Myocyte (in vitro differentiated cells): ENCODE measurements at places on chromosomes 2 and 18.

DNA sequence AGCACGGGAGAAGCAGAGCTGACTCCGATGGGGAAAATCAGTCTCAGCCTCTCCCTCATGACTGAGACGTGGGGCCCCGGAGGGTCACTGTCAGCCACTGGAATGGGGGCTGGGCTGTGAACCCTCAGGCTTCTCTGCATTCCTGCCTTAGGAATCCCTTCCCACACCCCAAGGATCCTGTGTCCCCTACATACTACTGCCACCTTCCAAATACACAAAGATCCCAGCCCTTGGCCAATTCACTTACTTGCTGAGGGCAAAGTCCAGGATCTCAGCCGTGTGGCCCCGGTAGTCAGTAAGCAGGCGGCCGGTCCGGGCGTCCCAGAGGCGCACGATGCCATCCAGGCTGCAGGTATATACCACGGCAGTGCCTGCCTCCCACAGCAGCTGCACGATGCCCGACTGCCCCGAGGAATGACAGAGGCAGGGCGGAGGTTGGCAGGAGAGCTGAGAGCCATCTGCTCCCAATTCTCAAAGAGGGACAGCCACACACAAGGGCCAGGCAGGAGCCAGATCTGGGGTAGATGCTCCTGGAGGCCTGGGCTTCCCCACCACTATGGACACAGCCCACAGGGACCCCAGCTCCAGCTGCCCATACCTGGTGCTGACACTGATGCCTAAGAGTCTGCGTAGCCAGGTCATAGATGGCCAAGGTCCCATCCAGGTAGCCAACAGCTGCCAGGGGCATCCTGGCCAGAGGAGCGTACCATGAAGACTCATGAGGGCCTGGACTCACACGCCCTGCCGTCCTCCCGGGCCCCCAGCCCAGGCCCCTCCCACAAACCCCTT lies 4.2 kb downstream of the GPBAR1 start:
- no peak for DNase-seq

DNA sequence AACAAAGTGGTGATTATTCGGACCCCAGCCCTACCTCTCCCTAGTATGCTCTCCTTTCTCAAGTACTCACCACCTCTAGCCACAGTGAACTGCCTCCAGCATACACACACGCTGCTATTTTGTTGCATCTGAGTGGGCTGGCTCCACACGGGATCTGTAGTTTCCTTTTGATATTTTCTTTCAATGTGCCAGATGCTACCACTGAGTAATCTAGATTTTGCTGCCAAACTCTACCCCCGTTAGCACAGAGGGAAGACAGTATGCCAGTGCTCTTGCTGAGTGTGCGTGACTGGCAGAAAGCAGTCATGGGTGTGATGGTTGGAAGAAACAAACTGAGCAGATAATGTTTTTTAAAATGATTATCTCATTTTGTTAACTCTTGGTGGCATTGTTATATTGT lies 11.6 kb downstream of the CFLAR start:
- peak; percentile 89 for DNase-seq

- no peak for DNase-seq
Measured at GRCh38 chr2:220182790-220183189, 555.4 kb downstream of the SLC4A3 start.

DNA sequence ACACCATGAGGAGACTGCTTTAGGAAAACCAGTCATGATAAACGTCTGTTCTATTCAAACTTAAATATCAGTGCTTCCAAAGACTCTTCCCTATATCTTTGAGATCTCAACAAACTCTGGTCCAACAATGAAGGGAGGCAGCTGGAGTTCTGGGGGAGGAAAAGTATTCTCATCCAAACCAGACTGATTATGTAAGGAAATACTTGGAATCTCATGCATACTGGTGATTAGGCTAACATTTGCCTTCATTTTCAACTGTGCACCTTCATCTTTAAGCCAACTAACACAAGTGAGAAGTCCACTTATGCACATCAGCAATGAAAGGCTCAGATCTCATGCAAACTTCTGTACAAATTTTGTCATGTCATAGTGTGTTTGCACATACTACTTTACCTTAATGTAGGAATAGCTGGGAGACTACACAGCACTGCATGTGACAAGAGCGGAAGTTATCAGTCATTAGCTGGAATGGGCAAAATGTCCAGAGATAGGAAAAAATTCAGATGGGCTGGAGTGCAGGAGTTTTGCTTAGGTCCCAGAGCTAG lies 67.5 kb upstream of the STK17B start:
- no peak for DNase-seq

- no peak for DNase-seq
Measured at GRCh38 chr2:239298116-239298804, 102.6 kb downstream of the HDAC4 start.

- no peak for DNase-seq
Measured at GRCh38 chr18:79218605-79219190, 149.5 kb downstream of the ATP9B start.

GRCh38 chr2:71379086-71379485 lies 47.5 kb downstream of the ZNF638 start:
- DNase-seq, result peak; percentile 60

GRCh38 chr2:39625927-39626270 lies 39.8 kb upstream of the TMEM178A start:
- no peak for DNase-seq

GRCh38 chr2:45497355-45497754 lies 113.7 kb downstream of the SRBD1 start:
- no peak for DNase-seq

- DNase-seq, result no peak
Measured at GRCh38 chr2:112566104-112566503, 18.3 kb upstream of the CHCHD5 start.

DNA sequence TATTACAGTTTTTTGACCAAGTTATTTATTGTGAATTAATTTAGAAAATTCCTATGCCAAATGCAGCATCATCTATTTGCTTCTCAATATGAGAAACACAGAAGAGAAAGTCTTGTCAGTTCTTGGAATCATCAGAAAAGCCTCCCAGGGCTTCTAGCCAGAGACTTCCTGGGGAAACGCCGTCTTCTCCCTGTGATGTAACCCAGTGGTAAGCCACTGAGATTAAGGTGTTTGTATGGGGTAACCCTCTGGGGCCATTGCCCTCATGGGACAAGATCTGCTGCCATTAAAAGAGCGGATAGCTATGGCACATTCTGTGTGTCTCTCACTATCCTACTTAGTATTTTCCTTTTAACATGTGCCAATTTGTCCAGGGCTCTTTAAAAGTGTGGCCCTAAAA lies 28.0 kb downstream of the ANKRD29 start:
- no peak for DNase-seq

- no peak for DNase-seq
Measured at GRCh38 chr2:195500879-195501278, 156.1 kb upstream of the SLC39A10 start.

DNA sequence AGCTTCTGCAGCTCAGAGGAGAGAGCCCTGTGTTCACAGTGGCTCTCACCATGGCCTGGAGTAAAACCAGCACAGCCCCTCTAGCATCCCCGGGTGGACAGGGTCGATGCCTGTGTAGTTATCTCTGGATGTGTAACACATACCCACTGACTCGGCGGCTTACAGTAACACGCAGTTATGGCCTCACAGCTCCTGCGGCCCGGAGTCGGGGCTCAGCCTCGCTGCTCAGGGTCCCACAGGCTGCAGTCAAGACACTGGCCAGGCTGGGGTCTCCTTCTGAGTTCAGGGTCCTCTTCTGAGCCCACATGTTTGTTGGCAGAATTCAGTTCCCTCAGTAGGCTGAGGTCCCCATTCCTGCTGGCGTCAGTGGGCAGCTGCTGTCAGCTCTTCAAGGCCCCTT lies 2.5 kb upstream of the RAB17 start:
- no peak for DNase-seq

DNA sequence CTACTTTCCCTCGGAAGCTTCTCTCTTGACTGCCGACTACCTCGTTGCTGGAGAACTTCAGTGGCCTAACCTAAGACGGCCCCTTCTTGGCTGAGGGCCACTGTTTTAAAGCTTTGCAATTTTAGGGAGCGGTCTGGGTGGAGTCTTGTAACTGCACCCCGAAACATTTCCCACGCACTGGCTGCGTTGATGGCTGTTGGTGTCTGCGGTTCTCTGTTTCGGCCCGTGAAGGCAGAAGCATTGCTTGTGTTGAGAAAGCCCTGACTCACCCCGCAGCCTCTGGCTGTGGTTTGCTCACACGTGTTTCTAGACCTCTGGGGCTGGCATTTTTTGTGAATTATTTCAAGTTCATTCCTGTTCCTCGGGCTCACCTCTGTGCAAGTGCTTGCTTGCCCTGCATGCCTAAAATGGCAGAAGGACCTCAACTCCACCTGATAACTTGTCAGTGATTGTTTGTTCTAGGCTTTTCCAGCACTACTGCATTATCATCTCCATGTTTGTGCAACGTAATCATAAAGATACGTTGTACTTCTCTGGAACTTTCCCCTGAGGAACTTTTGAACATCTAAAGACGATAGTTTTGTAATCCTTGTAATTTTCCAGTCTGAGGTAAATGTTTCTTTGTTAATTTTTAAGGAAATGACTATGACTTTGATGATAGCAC lies 94.2 kb upstream of the DLX2 start:
- DNase-seq, result peak; percentile 48

DNA sequence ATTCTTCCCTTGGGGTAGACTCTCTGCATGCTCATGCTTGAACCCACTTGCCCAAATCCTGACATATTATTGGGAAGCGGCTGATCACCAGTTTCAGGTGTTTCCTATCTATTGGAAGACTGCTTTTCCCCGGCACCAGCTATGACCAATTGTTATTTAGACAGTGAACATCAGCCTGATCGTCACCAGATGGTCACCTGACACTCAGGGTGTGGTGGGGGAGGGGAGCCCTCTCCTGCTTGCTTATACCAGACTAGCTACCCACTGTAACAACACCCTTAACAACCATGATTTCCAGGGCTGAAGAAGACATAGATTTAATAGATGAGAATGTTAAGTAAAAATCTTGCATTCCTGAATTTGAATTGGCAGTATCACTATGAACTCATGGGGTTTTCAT lies 44.3 kb downstream of the RBM43 start:
- no peak for DNase-seq

GRCh38 chr2:88832311-88832991 lies 141.0 kb downstream of the RPIA start:
- DNase-seq, result no peak

DNA sequence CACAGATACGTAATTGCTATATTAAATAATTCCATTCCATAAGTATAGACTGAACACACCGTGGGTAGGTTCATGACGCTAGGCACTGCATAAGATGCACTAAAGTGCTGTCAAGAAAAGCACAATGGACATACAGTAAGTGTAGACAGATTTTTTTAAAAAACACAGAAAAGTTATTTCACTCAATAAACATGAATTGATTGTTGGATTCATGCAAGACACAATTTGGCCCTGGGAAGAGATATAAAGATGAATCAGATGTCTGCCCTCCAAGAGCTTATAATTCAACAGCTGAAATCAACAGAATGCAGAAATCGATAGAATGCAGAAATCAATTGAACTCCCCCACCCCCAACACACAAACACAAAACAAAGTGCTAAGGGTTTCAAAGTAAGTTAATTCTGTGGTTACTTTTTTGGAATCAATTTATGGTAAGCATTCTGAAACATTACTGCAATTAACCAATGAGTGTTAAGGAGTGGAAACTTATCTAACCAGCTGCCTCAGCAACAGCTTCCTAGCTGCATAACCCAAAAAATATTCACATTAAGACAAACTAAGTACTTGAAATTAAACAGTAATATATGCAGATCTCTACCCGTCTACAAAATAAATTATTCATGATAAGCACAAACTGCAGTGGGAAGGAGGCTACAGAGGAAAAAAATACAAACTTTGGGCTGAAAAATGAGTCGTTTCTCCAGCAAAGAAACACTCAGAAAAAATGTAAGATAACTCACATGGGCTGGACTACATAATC lies 1.6 kb downstream of the NBAS start:
- DNase-seq, result no peak
